ENCODE measurements at places on chromosomes 3 and 15. TPM values are rescaled to one million over a fixed set of nuclear protein-coding genes. Genes with fewer than 3 reads are reported as not detected.

DNA sequence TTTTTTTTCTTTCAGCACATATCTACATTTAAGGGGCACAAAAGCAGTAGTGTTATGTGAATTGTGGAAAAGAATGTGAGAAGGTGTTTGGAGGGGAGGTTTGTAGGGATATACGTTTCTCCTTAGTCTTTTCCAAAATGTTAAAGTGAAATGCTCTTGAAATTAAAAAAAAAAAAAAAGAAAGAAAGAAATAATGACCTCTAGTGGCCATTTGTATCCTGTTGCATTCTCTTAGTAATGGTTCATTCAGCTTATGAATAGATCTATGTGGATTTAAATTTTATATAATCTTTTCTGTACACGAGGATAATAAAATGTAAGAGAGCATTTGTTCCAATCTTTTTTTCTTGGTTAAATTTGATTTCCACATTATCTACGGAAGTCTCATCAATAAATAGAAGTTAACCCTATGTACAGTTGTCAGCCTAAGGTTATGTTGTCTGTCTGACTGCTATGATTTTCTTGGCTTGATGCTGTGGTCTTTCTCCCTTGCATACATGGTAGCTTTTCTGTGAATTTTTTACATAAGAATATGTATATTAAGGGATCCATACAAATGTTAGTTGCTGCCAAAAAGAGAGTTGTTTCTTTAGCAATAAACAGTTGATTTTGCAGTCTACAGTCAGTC lies 1.7 kb downstream of the P2RY13 start:
- H3K4me1 ChIP-seq: peaks cover 16% of the 10 kb centered on the region
- no peak for DNase-seq
- no peak overlapping the region for H3K4me3 ChIP-seq
- H3K36me3 ChIP-seq: no peaks in the 10 kb centered on the region
- no peak overlapping the region for H3K27ac ChIP-seq

HESX1 gene
- not detected for total RNA-seq

DNA sequence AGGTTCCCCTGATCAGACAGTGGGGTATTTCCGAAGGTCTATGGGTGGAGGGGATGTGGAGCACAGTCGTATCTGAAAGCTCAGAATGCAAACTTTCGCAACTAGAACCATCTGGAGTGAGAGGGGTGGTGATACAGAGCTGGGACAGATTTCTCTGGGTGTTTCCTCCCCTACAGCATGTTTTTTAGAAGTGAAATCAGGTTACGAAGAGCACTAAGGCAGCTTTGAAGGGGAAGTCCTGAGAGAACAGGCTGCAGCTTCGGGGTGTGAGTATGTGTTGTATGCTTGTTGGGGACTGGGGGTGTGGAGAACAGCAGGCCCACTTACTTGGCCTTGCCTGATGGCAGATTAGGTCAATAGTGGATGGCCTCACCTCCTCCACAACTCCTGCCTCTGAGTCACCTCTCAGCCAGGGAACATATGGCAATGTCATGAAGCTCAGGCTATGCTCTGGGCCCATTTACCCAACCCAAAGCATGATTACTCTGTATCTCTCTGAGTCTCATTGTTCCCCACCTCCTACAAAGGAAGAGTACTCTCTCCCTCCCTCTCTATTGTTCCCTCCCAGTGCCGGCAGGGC lies 107.2 kb upstream of the RASGRP1 start:
- H3K27me3 ChIP-seq: no peaks in the 10 kb centered on the region
- no peaks in the 10 kb centered on the region for H3K36me3 ChIP-seq
- H3K27ac ChIP-seq: no peak overlapping the region
- no peak for DNase-seq
- H3K4me1 ChIP-seq: no peaks in the 10 kb centered on the region

- no peaks in the 10 kb centered on the region for H3K36me3 ChIP-seq
- H3K4me3 ChIP-seq: no peak overlapping the region
These were observed 35.5 kb downstream of the ANKDD1A start for GRCh38 chr15:64947211-64947610.

GOLGA8J gene
- total RNA-seq: not detected

ANKUB1 gene
- total RNA-seq: not detected

DNA sequence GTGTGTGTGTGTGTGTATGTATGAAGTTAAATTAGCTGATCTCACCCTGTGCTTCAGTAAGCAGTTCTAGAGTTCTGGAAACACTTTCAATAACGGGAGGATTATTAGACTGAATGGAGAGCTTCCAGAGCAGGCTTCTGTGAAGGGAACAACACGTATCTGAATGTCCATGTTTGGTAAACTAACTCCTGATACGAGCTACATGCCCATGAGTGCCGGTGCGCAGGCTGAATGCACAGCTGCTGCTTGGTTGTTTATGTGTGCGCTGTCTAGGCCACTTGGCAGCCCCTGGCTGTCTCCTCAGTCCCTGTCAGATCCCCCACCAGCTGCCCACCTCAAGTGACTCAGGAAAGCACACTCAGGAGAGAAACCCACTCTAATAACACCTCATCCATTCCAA lies 137.0 kb downstream of the EPHB1 start:
- H3K4me1 ChIP-seq: no peaks in the 10 kb centered on the region
- no peaks in the 10 kb centered on the region for H3K36me3 ChIP-seq
- no peak overlapping the region for H3K4me3 ChIP-seq
- DNase-seq: no peak

DNA sequence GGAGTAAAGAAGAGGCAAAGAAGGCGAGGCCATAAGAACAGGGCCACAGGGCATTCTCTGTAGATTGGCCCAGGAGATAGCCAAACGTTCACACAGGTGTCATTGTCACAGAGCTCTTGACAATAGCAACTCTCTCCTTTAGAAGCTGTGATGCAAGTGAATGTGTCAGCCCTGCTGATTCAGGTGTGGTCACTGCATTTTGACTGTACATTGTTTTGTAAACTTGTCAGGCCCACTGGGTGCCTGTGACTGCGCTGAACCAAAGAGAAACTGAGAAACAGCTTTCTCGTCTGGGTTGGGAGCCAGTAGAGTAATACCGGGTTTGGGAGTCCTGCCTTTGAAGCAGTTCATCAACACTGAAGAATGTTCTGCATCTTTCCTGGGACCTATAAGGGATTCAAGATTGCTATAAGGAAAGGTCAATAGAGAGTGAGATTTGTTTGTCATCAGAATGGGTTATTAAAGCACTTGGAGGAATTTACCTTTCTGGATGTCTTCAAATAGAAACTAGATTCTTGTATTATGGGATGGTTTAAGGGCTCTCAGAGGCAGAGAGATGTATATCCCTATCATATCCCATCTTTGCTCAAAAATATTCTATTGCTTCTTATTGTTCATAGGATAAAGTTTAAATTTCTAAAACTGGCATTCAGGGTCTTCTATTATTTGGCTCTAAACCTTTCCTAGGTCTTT lies 45.4 kb downstream of the TMEM45A start:
- peaks cover 26% of the 10 kb centered on the region for H3K4me1 ChIP-seq
- no peak for DNase-seq
- H3K36me3 ChIP-seq: no peaks in the 10 kb centered on the region
- H3K27ac ChIP-seq: no peak overlapping the region

DNA sequence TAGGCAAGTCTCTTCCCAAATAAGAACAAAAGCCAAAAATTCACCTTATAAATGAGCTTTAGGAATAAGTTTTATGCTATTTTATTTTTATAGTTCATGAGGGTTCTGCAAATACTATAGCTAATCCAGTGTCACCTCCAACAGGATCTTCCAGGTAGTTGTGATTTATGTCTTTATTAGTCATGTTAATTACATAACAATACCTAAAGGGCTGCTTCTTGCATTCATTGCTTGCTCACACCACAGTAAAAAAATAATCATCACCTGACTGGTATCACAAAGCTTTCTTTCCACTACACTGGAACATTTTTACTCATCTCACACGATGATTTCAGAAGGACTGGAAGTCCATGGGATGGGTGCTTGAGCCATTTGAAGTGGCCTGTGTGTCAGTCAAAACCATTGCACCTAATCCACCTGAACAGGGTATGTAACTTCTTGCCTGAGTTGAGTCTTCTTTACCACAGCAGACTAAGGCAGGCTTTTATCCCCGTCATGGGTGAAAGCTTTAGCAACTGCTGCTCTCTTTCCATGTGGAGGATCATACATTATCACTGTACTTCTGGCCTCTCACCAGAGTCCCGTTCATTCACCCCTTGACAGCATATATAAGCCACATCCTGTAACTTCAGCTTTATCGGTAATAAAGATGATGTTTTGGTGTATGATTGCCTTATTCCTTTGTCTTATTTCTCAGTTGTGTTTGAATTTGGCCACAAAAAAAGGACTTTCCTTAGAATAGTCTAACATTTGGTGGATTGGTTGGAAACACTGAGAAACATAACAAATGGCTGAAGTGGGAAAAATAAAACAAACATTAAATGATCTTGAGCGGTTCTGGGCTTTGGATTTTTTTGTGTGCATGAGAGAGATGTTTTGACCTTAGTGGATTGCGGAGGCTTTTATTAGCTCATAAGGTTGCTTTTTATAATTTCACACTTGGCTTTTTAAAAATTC lies 382.6 kb upstream of the THBS1 start:
- no peak overlapping the region for H3K4me3 ChIP-seq
- H3K27ac ChIP-seq: no peak overlapping the region
- H3K27me3 ChIP-seq: no peaks in the 10 kb centered on the region
- peaks cover 13% of the 10 kb centered on the region for H3K4me1 ChIP-seq
- DNase-seq: no peak

DNA sequence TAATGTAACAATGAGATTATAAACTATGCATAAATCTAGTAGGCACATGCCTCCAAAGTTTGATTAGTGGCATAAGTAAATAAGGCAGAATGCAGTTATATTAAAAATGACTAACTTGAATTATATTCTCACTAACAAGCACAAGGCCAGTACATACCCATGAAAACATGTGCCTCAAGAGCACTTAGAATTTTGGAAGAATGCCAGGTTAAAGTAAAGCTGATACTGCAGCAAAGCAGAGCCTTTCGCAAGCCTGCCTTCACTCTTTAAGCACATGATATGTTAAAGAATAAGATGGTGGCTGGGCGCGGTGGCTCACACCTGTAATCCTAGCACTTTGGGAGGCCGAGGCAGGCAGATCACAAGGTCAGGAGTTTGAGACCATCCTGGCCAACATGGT lies 49.0 kb downstream of the KBTBD12 start:
- H3K36me3 ChIP-seq: no peaks in the 10 kb centered on the region
- no peak for DNase-seq
- no peaks in the 10 kb centered on the region for H3K27me3 ChIP-seq
- no peaks in the 10 kb centered on the region for H3K4me1 ChIP-seq
